ENCODE measurements at places on chromosomes 2 and 18.
A peak's percentile ranks its signal among the peaks of the same experiment; 100 is the strongest.

DNA sequence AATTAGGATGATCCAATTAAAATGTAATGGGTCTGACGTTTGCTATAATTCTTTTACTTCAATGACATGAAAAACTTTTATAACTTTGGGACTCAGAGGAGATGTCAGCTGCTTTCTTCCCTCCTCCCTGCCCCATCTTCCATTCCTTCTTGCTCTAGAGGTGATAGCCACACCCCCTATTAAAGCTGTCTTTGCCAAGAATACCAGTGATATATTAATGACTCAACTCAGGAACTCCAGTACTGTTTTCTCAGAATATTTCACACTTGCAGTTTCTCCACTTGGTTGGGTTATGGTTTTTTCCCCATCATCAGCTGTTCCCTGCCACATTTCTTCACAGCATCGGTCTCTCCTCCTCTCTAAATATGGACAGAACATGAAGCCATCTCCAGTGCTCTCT lies 184.0 kb downstream of the KCNE4 start:
- no peak for DNase-seq

DNA sequence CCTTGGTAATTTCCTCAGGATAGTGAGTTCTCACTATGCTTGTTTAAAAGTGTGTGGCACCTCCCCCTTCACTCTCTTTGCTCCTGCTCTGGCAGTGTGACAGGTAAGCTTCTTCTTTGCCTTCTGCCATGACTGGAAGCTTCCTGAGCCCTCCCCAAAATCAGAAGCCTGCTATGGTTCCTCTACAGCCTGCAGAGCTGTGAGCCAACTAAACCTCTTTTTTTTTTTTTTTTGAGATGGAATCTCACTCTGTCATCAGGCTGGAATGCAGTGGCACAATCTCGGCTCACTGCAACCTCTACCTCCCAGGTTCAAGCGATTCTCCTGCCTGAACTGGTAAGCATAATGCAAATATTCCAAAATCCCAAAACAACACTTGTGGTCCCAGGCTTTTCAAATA lies 80.0 kb downstream of the SOWAHC start:
- no peak for DNase-seq

GRCh38 chr2:32977228-32977758 lies 30.5 kb downstream of the LTBP1 start:
- no peak for DNase-seq

DNA sequence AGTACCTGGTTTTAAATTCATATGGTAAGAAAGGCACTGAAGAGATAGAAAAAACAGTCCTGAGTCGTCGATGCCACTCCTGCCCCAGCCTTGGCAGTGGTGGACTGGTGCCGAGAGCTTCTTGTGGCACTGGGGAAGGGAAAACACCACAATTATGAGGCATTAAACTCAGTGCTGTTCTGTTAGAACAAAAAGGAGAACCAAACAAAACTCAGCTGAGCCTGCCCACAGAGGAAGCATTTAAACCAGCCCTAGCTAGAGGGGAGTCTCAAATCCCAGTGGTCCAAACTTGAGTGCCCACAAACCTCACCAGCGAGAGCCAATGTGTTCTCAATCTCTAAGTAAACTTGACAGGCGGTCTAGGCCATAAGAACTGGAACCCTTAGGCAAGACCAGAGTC lies 1254.5 kb upstream of the FAM98A start:
- no peak for DNase-seq

DNA sequence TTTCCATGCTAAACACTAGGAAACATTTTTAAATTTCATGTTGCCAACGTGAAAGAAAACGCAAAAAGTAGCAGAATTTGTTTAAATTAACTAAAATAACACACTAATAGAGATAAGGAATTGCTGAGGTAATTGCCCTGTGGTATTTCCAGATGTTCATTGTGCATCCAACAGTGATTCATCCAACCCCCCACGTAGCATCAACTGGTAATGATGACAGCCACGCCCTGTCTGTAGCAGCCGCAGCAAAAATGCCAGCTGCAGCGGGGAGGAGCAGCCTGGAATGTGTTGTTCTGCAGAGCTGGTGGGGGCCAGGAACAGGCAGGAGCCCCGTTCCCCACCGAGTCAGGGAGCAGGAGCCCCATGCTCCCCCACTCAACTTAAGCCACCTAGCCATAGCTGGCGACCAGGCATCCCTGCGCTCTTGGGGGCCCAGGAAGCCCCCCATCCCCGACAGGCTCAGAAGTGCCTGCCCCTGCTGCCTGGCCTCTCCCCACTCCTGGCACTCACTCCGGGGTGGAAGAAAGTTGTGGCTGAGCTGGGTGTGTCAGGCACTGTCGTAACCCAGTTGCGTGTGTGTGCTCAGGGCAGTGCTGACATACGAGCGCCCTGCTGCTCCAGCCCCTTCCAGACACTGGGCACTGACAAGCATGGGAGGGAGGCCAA lies 695.1 kb upstream of the ACVR2A start:
- DNase-seq = no peak

DNA sequence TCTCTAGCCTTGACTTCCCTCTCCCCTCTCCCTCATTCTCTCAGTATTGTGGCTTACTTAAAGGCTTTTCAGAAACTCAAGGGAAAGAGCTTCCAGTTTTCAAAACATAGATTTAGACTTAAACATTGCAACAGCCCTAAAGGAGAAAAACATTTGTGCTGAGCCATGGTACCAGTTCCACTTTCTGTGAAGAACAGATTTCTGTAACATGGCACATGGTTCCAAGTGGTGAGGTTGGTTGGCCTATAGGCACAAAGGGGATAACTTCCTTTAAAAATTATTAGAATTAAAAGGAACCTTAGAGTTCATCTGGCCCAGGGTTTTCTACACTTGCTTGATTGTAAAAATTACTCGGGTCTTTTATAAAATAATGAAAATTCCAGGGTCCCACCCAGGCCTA lies 138.6 kb upstream of the CDCA7 start:
- no peak for DNase-seq

- no peak for DNase-seq
These were observed 141.5 kb upstream of the FN1 start for GRCh38 chr2:215577356-215577755.

- DNase-seq = peak; percentile 39
These were observed 54.9 kb upstream of the MAP2 start for GRCh38 chr2:209368914-209369313.

DNA sequence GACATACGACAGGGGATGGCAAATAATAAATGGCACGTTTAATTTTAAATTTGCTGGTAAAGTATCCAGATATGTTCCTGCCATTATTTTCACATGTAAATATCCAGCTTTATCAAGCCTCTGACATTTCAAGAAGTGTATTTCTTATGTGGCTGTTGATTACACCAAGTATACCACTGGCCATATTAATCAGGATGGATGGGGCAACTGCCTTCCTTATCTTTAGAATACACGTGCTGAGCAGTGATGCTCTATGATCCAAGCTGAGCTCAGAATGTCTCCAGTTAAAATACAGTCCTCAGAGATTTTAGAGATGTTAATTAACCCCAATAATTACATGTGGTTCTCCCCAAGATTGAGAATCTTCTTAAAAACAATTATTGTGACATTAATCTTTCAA lies 38.3 kb upstream of the RAPGEF4 start:
- DNase-seq = no peak

- no peak for DNase-seq
These were observed 23.4 kb upstream of the CYP1B1 start for GRCh38 chr2:38099099-38100028.

DNA sequence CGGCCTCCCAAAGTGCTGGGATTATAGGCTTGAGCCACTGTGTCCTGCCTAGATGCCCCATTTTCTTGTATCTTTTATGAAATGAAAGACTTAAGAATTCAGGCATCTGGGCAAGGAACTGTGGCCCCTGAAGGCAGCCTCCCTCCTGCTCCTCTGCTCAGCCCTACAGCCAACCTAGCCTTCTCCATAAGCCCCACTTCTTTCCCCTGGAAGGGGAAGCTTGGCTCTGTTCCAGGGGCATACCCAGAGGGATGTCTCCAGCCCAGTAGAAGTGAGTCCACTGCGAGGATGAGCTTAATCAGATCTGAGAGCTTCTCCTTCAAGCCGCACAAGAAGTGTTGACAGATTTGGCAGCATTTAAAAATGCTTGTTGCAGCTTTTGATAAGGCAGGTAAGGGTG lies 39.7 kb downstream of the RHOB start:
- no peak for DNase-seq

DNA sequence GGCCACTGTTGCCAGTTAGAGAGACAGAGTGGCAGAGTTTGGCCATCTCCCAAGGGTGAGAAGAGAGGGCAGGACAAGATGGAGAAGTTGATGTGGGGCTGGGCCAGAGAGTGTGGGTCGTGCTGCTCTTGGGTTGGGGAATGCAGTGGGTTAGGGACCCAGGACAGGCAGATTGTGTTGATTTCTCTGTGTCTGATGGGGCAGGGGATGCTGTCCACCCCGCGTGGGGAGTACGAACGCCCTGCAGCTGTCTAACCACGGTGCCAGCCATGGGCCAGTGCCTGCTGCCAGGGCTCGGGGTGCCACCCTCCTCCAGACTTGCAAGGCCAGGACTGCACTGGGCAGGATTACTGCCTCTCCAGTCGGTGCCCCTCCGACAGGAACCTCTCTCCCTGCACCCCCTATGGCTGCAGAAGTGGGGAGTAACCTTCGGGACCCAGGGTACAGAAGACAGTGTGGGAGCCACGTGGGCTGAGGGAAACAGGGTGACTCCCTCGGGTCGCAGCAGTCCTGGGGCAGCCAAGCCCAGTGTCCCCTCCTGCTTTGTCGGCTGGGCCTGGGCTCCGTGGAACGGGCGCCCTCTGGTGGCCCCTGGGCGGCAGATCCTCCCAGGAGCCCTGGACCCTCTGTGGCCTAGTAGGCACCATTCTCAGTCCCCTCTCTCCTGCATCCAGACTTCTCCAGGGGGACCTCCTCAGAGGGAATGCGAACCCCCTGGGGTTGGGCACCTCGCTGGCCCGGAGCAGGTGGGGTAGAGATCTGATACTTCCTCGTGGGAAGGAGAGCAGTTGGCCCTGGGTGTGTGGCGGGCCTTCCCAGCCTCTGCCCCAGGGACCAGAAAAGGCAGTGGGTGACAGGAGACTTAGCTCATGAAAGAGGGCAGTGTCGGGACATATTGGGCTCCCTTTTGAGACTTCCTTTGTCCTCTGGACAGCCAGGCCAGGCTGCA lies 2.7 kb downstream of the GPC1 start:
- DNase-seq = peak; percentile 76

DNA sequence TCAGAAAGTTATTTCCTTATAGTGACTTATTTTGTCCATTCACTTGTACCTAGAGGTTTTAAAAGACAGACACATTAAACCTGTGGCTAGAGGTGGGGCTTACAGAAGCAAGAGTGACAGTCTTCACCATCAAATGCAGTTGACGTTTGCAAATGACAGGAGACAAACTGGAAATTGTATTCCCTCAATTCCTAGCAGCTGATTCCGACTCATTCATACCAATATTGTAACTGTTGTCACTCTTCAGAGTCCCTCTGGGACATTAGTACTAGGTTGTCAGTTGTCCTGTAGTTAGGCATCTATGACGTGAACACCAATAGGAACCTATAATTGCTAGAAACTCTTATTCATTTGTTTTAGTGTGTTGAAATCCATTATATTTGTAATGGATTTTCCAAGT lies 794.7 kb downstream of the DCC start:
- no peak for DNase-seq

DNA sequence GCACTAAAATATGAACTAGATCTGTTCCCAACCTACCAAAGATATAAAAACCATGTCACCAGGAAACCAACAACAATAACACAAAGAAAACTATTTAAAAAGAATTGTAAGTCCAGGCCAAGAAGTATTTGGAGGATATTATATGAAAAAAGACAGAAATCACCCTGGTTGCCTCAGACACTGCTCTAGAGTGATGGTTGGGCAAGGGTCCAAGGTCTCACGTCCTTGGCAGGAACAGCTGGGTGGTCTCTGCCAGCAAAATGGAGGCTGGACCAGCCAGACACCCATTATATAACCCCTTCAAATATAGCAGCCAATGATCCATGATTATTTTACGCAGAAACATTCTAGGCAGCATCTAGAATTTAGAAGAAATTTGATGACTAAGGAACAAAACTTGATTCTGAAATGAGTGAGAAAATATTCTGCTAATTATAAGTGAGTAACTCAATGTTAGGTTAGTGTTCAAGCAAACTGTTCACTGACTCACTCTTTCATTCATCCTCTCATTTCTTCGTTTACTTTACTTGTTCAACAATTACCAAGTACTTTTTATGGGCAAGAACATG lies 35.4 kb downstream of the MRPL35 start:
- no peak for DNase-seq

GRCh38 chr2:48272199-48272598 lies 257.8 kb upstream of the STON1 start:
- no peak for DNase-seq

GRCh38 chr2:31331156-31331555 lies 83.4 kb downstream of the XDH start:
- DNase-seq = no peak

DNA sequence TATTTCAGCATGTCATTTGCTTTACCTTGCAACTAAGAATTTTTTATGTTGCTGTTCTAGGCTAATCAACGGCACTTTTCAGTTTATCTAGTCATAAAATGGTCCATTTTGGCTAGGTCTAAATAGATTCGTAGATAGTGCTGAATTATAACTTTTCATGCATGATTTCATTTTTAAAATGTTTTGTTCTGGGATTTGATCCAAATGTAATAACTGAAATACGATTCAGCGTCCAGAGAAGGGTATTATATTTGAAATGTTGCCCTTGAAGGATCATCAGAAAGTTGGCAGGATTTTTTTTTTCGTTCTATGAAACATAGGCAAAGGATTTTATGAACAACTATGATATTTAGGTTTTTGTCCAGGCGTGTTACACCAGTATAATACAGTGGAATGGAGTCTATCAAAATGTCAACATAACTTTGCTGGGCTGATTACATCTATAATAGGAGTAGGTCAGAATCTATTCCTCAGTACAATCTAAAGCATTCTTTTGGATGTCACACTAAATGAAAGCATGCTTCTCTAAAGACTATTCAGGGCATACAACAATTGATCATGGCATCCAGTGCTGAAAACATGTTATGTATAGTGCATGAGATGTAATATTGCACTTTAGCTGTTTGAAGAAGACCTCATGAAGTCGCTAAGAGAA lies 24.8 kb downstream of the TTC27 start:
- DNase-seq = no peak

DNA sequence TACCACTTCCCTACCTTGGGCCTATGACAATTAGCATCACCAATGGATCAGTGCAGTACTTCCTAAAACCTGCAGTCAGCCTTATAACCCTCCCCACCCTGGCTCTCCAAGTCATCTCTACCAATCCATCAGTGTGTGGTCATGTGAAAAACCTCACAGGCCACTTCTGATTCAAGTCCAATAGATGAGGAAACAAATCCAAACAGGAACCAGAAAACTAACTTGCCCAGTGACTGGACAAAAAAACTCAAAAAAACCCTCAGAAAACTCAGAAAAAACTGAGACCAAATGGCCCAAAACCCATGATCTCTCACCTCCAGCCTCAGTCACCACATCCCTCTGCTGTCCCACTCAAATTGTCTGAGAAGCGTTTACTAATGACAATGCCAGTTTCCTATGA lies 43.3 kb downstream of the TGFA start:
- no peak for DNase-seq

GRCh38 chr2:101832114-101832513 lies 134.6 kb downstream of the MAP4K4 start:
- DNase-seq = no peak

Data from HEK293T (cell line).